ENCODE measurements at places on chromosomes 6 and 20.

DNA sequence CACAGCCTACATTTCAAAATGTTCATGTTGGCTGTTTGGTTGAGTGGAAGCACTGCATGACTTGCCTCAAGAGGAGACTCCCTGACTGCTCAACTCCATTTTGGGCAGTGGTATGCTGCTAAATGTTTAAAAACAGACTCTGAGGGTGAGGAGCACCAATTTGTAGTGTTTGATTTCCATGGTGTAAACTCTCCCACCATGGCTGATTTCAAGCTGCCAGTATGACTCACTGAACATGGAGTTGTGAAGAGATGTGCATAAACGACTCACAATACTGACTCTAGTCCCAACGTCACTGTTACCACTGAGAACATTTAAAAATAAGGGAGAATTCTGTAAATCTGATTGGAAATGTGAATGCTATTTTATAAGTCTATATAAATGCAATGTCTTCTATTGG is 70.4 kb downstream of the BACH2 start:
- no peak for DNase-seq

DNA sequence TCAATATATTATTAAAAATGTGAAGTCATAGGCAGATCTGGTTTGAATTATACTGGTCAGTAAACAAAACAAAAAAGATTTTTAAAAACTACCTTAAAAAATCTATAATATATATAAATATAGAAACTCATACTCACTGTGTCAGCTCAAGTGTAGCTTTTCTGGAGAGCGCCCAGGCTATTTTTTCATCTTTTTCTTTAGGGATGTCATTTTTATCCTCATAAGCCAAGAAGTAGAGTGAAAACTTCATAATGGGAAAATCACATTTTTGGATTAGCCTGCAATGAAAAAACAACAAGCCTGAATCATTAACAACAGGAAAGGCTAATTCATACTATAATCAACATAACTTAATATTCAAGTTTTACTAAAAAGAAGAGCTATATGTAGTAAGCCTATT is 18.7 kb downstream of the GLO1 start:
- DNase-seq, result no peak

GRCh38 chr6:166757232-166758135 is 130.4 kb upstream of the RPS6KA2 start:
- DNase-seq, result no peak

- no peak for DNase-seq
These were observed 40.2 kb upstream of the TRAM2 start for GRCh38 chr6:52617087-52617486.

DNA sequence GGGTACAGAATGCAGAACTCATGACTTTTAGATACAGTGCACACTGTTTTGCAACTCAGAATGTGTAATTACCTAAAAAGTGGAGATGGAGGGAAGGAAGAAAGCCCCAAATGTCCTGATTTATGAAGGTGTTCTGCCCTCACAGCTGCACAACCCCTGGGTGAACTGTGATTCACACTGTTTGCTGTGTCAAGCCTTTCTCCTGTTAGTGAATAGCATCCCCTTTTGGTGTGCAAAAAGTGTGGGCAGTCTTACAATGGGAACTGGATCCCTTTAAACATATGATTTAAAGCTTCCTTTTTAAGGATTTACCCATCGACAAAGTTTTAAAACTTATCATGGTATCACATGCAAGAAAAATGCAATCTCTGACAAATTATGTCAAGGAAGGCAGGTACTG is 633.4 kb upstream of the EPHA7 start:
- DNase-seq, result no peak

GRCh38 chr6:34525431-34526175 is 30.5 kb downstream of the SPDEF start:
- no peak for DNase-seq

- DNase-seq, result no peak
These were observed 50.6 kb upstream of the SLC32A1 start for GRCh38 chr20:38673725-38674091.

DNA sequence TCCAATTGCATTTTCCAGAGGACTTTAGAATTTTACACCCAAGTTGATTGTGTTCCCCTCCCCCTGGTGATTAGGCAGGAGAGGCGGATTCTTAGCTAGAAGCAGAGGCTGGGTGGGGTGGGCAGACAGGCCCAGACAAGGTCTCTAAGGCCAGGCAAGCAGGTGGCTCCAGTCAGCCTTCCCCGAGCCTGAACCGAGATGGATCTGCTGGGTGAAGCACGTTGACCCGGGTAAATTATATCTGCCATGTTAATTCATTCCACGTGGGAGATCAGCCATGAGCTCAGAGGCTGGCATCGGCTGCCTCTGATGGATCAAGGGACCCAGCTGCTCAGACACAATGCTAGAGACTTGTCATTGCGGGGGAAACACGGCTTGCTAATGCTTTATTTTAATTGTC is 159.5 kb upstream of the MAFB start:
- DNase-seq, result no peak

DNA sequence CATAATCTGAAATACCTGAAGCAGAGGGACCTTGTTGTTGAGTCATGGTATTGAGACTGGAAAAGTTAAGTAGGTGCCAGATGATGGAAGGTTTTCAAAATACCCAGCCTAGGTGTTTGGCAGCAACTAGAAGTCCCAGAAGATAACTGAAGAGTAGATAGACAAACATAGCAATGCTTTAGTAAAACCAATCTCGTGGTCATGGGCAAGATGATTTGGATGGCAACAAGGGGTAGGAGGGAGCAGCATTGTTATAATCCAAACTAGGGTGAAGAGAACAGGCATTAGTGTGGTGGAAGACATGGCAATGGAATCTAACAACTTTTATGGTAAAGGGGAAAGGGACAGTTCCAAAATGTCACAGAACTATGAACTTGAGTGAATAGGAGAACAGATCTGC is 2.3 kb downstream of the FILIP1 start:
- DNase-seq, result no peak

DNA sequence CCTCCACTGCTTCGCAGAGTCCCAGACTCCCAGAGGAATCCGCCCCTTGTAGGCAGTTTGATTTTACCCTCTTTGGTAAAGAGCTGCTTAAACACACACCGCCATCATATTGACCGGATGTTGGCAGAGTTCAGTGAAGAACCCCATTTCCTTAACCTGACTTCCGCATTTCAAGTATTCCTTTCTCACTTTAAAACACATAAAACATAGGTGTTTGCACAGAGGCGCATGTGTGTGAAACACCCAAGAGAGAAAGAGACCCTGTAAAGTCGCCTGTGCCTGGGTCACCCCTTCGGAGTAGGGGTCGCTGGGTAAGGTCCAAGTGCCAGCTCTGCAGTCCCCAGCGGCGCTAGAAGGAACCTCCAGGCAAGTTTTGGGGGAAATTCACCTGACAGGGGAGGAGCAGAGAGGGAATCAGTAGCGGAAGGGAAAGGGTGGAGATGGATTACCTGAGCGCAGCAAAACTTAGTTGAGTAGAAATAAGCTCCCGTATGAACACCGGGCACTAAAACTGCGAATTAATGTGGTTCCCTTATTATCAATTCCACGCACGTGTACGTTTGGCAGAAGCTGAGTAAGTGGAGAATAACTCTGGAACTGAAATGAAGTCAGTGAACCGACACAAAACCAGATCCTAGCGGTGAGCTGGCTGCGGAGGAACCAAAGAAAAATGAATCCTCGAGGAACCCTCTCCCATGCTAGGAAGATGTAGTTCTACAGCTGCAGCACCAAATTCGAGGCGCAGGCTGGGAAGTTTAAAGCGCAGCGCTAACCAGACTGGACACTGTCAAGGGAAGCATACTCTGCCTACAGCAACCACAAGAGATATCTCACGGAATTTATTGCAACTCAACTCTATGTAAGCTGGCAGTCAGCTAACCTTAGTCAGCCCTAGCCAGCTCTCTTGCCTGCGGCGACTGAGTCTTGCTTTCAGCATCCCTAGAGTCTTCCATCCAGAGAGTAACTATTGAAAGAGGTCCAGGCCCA is 3.5 kb upstream of the HTR1B start:
- no peak for DNase-seq

- no peak for DNase-seq
These were observed 129.7 kb upstream of the AHI1 start for GRCh38 chr6:135627092-135627715.

GRCh38 chr20:46021361-46022359 is 7.4 kb upstream of the SLC12A5 start:
- DNase-seq, result no peak

DNA sequence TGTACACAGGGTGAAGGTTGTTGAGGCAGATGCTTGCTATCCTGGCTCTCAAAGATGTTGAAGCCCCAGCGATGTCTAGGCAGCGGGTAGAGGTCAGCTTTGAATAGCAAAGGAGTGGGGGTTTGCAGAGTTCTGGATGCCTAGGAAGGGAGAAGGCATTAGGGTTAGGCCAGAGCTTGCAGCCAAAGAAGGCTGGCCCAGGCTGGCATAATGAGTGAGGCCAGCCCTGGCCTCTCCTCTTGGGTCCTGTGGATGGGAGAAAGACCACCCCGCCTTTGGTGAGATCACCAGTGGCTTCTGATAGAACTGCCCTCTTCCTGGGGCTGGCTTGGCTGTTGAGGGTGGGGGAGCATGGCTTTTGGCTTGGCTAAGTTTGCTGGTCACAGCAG is 406 bp upstream of the WFDC5 start:
- DNase-seq, result no peak

- no peak for DNase-seq
These were observed 242.3 kb downstream of the UBE3D start for GRCh38 chr6:82823361-82823760.

- no peak for DNase-seq
These were observed 26.1 kb upstream of the RIPOR2 start for GRCh38 chr6:24961852-24962251.

GRCh38 chr6:47651505-47651944 is 46.9 kb upstream of the ADGRF4 start:
- DNase-seq, result peak; percentile 40

GRCh38 chr20:63483834-63484233 is 11.4 kb upstream of the KCNQ2 start:
- no peak for DNase-seq

- DNase-seq, result no peak
These were observed 1.1 kb upstream of the FAM162B start for GRCh38 chr6:116766506-116767176.

- DNase-seq, result no peak
These were observed 89.5 kb downstream of the TIAM2 start for GRCh38 chr6:155084431-155085123.

GRCh38 chr6:84651583-84651982 is 112.8 kb downstream of the TBX18 start:
- DNase-seq, result no peak

DNA sequence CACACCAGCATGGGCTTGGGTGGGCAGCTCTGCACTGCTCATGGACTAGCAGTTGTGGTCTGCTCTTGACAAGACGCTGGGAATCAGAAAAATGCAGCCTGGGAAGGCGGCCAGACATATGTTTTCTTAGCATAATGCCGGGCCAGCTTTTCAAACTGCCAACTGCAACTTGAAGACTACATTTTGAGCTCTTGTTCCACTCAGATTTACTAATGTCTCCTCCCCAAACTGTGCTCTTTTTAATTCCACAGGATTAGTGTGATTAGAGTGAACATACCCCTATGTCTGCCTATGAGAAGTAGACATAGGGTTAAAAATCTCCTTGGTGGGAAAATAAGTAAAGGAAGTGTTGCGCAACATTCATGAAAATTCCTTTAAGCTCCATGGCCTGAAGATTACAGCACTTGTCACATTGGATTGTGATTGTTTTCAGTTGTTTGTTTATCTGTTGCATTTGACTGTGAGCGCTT is 5.3 kb upstream of the FNDC1 start:
- peak; percentile 86 for DNase-seq

DNA sequence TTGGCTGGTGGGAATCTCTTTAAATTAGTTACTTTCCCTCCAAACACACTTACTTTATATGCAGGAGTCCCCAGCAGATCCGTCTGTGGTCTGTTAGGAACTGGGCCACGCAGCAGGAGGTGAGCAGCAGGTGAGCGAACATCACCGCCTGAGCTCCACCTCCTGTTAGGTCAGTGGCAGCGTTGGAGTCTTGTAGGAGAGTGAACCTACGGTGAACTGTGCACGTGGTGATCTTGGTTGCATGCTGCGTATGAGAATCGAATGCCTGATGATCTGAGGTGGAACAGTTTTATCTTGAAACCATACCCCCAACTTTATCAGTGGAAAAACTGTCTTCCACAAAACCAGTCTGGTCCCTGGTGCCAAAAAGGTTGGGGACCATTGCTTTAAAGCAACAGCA is 5.0 kb downstream of the SERPINB6 start:
- no peak for DNase-seq

- no peak for DNase-seq
These were observed 9.7 kb upstream of the CLDN20 start for GRCh38 chr6:155254139-155254538.

DNA sequence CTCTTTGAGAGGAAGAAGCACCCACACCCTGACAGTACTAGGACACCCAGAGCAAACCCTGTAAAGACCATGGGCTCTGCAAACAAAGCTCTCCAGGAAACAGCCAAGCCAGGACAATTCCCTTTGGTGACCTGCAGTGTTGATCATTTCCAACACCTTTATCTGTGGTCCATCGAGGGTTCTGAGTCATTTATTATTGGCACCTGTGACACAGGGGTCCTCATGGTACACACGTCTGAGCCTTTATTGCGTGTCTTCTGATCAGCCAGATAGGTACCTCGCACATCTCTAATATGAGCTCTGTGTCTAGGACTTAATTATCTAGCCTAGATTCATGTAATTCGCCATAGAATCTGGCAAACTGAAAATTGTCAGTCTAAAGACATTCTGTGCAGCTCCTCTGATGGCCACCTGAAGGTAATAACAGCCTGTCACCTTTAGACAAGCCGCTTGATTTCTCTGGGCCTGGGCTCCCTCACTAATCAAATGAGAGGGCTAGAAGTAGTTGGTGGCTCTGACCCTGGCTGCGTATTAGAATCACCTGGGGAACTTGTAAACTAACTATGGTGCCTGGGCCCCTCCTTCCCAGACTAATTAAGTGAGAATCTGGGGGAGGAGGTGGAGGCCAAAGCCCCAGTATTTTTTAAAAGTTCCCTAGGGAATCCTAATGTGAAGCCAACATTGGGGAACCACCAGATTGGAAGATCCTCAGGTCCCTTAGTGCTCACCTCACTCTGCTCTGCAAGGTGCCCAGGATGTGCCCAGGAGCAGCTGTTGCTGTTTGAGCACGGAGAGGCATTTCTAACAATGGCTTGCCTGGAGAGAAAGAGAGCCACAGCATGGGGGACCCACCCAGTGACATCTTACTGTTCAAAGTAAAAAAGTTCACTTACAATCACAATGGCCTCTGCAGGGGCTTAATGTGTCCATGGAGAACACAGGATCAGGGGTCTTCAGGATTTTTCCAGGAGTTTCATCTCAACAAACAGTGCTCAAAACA is 122.0 kb upstream of the ARID1B start:
- no peak for DNase-seq

GRCh38 chr6:87070741-87071140 is 24.2 kb downstream of the CGA start:
- DNase-seq, result no peak

- no peak for DNase-seq
These were observed 9.1 kb upstream of the BPIFA2 start for GRCh38 chr20:33158637-33159385.
